ENCODE measurements at places on chromosomes 7 and 10. TPM values are rescaled to one million over a fixed set of nuclear protein-coding genes. Genes with fewer than 3 reads are reported as not detected.
A peak's percentile ranks its signal among the peaks of the same experiment; 100 is the strongest.

MINDY4 gene
- 2.7 TPM for total RNA-seq

SFTPA1 gene
- not detected for total RNA-seq

DNA sequence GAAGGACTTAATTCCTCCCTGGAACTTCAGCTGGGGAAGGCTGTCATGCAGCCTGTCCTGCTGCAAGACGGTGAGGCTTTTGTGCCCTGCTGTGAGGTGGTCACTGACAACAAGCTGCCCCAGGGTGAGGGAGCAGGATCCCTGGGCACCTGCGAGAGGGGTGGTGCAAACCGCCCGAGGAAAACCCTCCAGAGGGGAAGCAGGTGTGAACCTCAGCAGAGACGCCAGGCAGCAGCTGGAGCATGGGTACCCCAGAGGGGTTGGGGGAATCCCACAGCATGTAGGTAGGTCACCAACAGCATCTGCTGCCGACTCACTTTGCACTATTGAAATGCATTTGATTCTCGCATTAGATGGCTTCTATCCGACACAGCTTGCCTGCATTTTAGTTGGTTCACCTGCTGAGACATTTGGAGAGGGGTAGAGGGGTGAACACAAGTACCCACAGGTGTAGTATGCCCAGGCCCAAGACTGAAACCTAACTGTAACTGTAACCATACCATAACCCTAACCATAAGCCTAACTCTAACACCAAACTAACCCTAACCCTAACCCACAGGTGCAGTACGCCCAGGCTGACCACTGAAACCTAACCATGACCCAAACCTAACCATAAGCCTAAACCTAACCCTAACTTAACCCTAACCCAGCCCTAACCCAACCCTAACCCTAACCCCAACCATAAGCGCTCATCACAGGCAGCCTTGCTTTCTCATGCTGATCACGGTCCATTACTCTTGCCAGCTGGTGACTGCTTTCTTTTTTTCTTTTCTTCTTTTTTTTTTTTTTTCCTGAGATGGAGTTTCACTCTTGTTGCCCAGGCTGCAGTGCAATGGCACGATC lies 85.9 kb downstream of the ELFN1 start:
- no peak overlapping the region for H3K4me3 ChIP-seq
- no peaks in the 10 kb centered on the region for H3K4me1 ChIP-seq
- H3K36me3 ChIP-seq: no peaks in the 10 kb centered on the region

DNA sequence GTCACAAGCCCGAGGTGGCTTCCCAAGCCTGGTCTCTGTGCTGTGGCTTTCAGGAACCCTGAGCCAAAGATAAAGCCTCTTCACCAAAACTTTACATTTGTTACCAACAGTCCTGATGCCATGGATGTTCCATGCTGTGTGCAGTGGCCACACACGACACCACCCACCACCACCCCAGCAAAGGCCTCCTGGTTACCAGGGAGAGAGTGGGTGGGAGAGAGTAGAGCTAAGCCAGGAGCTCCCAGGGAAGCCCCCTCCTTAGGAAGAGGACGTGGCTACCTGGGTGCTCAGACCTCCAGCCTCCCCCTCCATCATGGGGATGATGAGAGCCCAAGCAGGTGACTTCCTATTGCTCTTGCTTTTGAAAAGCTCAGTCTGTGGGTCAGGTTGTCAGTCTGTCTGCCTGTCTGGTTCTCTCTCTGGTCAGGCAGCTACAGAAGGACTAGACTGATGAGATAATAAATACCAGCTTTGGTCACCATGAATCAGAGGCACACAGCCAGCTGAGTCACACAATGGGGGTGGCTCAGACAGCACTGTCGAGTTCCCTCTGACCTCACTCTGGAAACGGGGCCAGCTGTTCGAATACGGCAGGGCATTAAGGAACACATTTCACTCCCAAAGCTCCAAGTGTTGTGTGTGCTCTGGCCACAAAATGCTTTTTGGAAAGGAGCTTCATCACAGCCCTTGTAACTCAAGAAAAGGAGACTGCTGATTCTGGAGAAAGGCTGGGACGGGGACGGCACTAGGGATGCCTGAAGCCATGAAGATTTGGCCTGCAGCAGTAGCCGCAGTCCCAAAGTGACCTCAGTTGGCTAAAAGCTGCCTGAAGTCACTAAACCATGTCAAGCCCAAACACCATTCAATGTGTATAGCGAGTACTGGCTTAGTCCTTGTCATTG lies 166.0 kb downstream of the FANK1 start:
- DNase-seq: peak; percentile 63
- H3K4me1 ChIP-seq: no peaks in the 10 kb centered on the region
- H3K4me3 ChIP-seq: no peak overlapping the region
- no peaks in the 10 kb centered on the region for H3K27me3 ChIP-seq
- H3K27ac ChIP-seq: no peak overlapping the region

H2BK1 gene
- not detected for total RNA-seq

DNA sequence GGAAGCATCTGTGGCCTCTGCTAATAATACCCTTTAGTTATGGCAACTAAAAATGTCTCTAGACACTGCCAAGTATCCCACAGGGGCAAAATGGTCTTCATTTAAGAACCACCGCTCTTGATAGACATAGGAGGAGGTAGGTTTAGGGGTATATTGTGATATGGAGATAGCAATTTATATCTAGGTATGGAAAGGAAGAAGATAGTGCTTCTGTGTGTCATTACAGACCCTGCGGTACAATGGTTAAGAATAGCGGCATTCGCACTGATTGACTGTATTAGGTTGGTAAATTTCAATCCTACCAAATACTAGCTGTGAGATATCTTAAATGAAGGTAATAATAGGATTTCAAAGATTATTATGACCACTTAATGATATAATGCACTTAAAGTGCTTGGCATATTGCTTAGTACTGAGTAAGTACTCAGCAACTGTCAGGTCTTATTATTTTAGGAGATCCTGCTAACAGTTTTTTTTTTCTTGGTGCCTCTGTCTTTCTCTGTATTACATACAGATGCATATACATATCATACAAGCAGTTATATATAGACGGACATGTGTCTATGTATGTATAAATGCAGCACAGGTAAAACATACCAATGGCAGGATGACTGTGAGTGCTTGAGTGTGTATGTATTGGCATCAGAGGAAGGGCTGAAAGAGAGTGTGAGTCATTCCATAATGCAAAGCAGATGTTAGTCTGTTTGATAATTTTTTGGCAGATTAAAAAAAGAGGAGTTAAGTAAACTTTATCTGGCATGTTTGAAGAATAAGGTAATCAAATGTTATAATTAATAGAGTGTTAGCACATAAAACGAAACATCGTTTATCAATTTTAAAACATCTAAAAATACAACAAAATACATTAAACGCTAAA lies 50.0 kb upstream of the ITGB8 start:
- H3K4me3 ChIP-seq: no peak overlapping the region
- H3K27ac ChIP-seq: no peak overlapping the region
- no peak for DNase-seq
- H3K36me3 ChIP-seq: no peaks in the 10 kb centered on the region
